Pericardium fibroblast (primary cell): ENCODE measurements at places on chromosomes 6 and 20. TPM values are rescaled to one million over a fixed set of nuclear protein-coding genes. Genes with fewer than 3 reads are reported as not detected.

SDCBP2 gene
- 1.8 and 5.8 TPM in 2 replicates for total RNA-seq

TM9SF4 gene
- 30.5 and 36.3 TPM in 2 replicates for total RNA-seq

POPDC3 gene
- total RNA-seq: 2.7 and 26.6 TPM in 2 replicates

NOX3 gene
- total RNA-seq: not detected in 2 replicates

CSTF1 gene
- total RNA-seq: 20.7 and 26.0 TPM in 2 replicates

FAM83C gene
- not detected in 2 replicates for total RNA-seq

TSPO2 gene
- not detected in 2 replicates for total RNA-seq

CCDC170 gene
- 0.94 TPM in 1 of 2 replicates, not detected in the other for total RNA-seq

WFDC5 gene
- not detected in 2 replicates for total RNA-seq

SLC17A4 gene
- total RNA-seq: not detected in 2 replicates

ESF1 gene
- total RNA-seq: 5.6 and 8.3 TPM in 2 replicates
